SIG-M5 (cell line): ENCODE measurements at places on chromosomes 7 and 10.

- no peak for DNase-seq
Observed at GRCh38 chr7:156638443-156639077, 2.0 kb upstream of the RNF32 start.

DNA sequence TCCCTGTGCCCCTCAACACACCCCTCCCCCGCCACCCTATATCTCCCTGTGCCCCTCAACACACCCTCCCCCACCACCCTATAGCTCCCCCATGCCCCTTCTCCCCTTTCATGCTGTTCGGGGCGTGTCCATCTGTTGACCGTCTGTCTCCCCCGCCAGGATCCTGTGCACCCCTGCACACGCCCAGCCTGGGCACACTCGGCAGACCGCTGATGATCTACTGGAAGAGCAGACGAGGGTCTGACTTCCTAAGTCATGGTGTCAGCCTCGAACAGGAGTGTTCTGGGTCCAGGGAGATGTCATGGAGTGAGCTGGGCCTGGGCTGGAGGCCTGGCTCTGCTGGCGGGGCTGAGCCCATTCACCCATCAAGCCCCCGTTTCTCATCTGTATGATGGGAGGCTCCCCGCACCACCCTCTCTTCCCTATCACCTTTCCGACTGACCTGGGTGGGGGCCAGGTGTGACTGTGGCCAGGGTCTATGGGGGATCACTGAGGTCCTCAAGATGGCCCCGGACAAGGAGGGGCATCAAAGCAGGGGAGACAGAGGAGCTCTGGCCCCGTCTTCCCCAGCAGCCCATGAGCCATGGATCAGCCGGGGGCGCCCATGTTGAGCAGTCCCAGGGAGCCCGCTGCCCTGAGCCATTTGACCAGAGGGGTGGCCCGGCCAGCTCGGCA, 48.3 kb downstream of the PDGFA start:
- no peak for DNase-seq

DNA sequence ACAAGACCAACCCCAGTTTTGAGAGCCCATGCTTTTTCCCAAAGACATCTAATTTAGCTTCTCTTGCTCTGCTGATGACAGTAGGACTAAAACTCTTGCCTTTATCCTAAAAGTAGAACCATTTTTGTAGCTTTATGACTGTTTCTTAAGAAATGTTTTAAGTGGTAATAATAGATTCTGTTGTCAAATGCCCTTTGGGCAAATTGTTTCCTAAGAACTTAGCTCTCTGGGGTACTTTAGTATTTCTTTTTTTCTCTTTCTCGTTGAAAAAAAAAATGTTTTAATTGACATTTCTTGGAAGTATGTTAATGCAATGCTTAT, 157.4 kb downstream of the ARID5B start:
- no peak for DNase-seq

DNA sequence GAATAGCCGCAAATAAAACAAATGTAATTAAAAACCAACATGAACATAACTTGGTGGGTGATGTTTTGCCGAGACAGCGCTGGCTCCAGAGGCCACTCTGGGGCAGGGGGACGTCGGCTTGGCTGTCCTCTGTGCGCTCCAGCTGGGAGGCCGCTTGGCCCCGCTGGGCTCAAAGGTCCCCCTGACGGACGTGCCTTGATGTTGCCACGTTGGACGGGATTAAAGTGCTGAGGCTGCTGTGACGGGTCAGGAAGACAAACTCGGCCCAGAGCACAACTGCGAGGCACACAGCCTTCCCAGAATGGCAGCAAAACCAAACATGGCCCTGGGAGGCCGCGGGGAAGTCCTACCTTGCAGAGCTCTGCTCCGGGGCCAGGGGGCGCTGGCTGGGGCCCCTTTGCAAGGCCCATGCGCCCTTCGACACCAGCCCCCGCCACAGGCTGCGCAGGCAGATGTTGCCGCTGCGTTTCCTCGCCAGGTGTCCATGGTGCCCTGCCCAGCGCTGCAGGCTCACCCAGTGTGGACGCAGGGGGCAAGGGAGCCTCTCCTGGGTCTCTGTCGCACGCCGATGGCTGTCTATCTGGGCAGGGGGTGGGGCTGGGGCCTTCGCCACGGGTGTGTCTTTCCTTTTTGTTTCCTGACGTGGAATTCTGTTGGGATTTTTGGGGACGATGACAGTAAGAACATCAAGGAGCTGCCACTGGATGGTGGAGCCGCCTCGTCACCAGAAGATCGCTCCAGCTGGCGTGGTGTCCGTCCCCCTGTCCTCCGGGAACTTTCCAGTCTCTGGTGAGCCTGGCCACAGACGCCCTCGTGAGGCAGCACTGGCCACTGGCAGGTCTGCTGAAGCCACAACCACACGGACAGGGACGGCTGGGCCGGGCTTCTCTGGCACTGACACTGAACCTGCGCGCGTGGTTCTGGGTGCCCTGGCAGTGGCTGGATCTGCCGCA, 99.6 kb upstream of the DIP2C start:
- no peak for DNase-seq

DNA sequence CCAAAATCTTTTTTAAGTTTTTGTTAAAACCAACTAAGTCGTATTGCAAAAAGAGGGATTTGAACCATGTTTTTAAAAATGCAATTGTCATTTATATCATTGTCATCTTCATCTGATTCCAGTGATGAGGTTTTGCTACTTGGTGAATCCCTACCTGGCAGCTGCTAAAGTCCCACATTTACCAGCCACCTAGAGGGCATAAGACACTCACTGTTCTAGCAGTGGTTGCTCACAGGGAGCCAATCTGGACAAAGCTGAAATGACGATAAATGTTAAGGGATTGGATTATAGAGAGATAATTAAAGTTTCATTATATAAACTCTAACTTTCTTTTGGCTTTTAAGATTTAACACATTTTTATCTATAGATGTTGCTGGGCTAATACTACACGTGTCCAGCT, 18.7 kb downstream of the KIFBP start:
- no peak for DNase-seq

DNA sequence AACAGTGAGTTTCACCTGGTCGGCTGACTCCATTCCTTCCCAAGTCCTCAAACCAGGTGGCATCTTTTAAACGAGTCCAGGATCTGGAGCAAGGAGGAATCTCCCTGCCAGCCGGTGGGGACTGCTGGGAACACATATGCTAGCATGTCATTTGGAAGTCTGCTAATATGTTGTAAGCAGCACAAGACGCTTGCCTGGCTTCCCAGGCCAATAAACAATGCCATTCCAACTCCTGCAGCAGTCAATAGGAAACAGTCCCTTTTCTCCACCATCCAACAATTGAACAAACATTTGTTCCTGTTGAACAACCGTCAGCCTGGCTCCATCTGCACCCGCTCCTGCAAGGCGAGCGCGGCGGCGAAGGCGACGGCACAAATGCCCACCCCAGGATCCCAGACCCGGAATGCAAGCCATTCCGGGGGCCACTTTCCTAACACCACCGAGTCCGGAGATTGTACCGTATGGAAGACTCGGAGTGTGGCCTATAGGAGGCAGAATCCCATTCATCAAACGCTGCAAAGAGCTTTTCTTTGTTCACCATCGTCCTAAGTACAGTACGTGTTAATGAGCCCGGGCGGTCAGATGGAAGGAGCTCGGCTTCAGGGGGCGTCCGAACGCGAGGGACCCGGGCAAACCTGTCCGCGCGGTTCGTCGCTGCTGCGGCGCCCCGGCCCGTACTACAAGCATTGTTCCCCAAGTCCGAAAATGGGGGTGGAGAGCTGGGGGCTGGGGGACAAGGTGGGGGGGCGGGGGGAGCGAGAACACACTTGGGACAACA, 1.6 kb downstream of the FAM53B start:
- no peak for DNase-seq

- no peak for DNase-seq
Observed at GRCh38 chr10:35643151-35644049, 1.3 kb upstream of the FZD8 start.

DNA sequence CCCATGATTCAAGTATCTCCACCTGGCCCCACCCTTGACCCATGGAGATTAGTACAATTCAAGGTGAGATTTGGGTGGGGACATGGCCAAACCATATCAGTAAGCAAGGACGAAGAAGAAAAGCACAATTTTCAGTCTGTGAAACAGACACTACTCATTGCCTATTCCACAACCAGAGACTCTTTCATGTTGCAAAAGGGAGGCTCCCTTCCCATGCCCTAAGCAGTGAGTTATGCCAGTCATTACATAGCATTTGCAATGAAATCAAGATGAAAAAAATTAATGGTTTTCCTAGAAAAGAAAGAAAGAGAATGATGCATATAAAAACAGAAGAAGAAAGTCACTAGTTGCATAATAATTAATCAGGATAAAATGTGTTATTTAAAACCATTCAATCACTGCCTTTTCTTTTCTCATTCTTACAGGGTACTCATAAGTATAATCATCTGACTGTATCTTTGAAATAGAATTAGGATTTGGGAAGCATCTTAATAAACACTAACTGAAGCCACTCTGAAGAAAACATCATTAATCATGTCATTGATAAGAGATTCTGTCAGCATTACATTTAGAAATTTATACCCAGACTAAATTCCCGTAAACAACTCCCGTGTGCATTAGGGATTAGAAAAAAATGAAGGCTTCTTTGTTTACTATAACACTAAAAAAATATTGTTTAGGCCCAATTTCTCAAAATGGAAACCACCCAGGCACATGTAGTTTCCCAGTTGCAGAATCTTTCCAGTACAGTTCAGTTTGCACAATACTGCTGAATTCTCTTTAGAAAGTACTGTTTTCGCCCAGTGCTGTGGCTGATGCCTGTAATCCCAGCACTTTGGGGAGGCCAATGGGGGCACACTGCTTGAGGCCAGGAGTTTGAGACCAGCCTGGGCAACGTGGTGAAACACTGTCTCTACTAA, 9.1 kb downstream of the PRPS1L1 start:
- DNase-seq, result no peak

DNA sequence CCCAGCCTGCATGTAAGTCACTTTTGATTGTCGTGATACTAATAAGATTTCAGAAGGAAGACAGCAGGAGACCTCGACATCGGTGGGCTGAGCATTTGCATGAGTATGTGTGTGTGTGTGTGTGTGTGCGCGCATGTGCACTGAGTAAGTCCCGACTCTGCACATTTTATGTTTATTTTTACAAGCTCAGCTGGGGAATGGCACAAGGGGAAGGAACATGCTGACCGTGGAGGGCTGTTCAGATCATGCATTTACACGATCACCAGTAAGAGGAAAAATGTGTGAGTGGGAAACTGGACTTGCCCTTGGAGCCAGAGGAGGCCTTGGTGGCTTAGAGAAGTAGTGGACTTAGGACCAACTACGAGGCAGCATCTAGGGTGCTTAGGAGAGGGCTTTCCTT, 41.3 kb downstream of the IL2RA start:
- no peak for DNase-seq

GRCh38 chr7:36749282-36749960, 25.1 kb upstream of the AOAH start:
- DNase-seq, result peak; percentile 92

GRCh38 chr7:40786909-40787308, 652.1 kb downstream of the SUGCT start:
- DNase-seq, result no peak

- DNase-seq, result no peak
Observed at GRCh38 chr10:121860810-121861209, 67.0 kb downstream of the ATE1 start.

DNA sequence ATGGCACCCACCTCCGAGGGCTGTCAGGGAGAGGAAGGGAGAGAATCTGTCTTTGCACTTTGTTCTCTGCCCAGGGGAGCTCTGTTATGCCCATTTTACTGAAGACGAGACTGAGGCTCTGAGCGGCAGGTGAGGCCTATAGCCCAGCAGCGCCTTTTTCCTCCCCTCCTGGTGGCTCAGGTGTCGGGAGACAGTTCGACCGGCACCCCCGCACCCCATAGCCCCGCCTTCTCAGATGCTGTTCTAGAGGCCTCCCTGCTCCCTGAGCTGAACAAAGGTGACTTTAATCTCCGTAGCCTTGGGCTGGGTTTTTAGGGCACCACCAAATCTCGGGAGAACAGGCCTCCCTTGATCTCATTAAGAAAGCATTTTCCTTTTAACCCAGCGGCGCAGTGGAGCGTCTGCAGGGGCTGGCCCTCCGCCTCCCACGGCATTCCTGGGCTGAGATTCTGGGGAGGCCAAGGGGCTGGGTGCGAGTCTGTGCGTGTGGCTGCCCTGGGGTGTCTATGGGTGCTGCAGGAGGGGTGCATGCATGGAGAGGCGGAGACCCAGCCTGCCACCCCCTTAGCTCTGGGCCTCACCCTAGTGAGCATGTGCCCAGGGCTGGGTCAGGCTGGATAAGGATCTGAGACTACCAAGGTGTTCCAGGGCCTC, 3.3 kb downstream of the LFNG start:
- no peak for DNase-seq

- no peak for DNase-seq
Observed at GRCh38 chr10:8404721-8405120, 350.2 kb downstream of the GATA3 start.

DNA sequence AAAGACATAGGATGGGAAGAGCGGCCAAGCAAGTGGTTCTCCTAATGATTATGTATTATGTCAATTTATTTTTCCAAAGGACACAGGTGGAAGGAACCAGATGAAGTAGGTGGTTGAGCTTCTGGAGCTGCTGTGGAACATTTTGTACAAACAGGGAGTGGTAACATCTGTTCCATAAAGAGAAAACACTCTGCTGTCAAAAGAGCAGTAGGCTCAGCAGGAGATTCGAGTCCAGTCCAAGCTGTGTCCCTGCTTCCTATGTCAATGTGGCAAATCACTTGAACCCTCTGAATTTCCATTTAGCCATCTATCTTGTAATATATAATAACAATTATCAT, 448.0 kb upstream of the ANKRD30A start:
- DNase-seq, result no peak

DNA sequence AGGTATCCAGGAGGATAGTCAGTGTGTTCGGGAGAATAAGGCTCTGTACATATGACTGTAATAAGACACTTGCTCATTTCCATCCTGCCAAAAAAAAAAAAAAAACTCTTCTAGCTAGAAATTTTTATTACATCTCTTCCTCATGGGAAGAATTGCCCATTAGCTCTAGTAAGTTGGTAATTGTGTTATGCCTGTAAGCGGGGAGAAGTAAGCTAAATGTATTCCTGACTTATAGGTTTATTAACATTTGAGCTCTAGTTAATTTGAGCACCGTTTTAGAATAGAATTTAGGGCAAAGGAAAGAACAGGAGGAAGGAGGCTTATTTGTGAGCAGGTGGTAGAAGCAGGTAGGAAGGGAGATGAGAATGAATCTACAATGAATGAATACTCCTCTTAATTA, 1210.6 kb downstream of the SORCS1 start:
- no peak for DNase-seq
